ENCODE measurements at places on chromosomes 12 and 14.

DNA sequence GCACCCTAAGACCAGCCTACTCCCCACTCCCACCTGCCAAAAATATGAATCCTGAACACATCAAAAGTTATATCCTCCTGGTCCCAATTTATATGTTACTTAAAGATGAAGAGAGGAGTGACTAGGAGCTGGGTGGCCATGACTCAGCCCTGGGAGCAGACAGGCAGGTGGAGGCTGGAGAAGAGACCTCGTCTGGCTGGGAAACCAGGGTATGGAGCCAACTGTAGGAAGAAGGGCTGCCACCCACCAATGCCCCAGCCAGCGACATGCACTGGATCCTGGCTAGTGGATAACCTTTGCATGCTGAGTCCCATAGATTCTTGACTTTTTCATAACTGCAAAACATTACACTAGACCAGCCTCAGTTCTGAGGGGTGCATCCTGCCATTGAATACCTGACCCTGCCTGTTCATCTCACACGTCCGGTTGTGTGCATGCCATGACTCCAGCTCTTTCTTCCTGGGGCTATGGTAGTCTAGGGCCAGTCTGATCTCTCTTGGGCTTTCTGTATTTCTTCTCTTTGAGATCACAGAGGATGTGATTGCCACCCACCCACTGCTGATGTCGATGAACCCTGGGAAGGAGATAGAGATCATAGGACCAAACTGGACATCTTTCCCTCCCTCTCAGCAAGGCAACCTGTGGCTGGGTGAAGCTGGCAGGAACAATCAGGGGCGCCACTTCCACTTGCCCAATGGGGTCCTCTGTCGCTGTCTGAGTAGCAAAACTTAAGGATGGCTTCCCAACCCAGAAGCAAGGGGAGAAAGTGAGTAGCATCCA is 69.6 kb upstream of the DDX11 start:
- no peak for DNase-seq

DNA sequence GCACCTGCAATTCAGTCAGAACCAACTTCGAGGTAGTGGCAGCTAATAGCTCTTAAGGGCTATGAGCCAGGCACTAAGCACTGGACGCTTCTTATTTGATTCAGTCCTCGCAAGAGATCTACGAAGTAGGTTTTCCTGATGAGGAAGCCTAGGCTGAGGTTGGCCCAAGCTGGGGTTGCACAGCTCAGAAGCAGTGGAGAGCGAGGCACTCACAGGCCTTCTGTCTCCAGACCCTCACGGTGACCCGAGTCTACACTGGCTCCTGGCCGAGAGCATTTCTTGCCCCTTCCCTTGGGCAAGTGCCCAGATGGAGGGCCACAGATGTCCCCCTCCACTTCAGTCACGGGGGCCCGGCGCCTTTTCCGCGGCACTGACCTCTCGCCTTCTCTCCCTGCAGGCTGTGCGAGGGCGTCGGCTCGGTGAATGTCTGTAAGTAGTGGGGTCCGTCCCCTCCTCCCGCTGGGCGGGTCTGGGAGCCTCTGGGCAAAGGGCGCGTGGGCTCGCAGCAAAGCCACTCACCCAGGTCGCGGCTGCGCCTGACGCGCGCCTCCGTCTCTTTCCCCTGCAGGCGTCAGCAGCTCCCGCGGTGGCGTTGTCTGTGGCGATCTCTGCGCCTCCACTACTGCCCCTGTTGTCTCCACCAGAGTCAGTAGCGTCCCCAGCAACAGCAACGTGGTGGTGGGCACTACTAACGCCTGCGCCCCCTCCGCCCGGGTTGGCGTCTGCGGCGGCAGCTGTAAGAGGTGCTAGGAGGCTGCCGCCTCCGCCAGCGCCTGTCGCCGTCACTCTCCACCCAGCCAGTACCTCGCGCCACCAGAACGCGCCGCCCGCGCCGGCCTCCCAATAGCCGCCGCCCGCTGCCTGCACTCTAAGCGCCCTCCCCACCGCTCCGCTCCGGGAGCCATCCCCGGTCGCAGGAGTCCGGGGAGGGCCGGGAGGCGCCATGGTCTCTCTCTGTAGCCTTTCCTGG is 13.1 kb downstream of the KRT83 start:
- DNase-seq = peak; percentile 92

- no peak for DNase-seq
Measured at GRCh38 chr12:27984275-27984674, 11.7 kb upstream of the PTHLH start.

DNA sequence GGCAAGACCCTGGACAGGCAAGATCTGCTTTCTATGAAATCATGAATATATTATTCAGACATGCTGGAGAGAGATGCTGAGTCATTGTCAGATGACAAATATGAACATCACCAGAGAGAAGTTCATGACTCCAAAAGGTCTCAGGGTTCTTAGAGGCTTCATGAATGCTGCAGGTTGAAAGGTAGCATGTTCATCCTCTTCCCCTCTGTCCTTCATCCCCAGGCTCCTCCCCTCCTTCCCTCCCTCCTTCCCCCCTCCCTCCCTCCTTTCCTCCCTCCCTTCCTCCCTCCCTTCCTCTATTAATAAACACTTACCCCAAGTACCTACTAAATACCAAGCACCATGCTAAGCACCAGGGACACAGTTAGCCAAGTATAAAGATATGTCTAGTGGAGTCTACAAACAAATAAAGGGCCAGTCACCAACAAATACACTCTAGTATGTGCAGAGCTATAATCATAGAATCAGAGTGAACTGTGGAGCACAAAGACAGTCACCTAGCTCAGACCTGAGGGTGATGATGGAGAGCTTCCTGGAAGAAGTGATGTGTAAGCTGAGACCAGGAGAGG is 46.2 kb downstream of the RPH3A start:
- no peak for DNase-seq

DNA sequence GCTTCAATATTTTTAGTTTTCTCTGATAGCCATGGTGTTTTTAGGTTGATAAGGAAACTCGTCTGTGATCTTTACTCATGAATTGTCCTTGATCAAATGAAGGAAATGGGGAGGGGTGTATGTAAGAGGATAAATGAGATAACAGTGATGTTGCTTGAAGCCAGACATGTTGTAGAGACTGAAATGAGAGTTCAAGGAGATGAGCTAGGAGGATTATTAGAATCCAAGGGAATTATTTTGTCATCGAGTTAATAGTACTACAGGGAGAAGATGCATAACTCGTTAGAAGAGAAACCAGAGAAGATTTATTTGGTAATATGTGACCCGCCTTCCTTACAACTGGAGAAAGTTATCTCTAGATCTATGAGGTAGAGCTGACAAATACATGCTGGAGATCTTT is 371.3 kb upstream of the DDHD1 start:
- no peak for DNase-seq

All from small intestine (tissue), 16 donors.